Effector memory CD8-positive, alpha-beta T cell (primary cell): ENCODE measurements at places on chromosomes 1 and 21.
A peak's percentile ranks its signal among the peaks of the same experiment; 100 is the strongest.

DNA sequence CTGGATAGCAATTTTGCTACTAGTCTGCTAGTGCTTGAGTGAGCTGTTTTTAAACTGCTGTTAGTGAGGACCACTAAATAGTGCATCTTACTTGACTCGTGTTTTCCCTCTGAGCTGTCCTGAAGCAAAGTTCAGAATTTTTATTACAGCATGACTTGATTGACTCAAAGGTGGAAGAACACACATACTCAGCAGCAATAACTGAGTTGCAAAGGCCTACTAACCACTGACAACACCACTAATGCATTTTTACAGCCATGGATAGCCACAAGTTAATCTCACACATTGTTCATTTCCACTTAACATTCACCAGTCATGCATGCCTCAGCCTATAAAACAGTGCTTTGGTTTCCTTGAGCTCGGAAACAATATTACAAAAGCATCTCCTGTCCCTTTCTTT is 148.7 kb downstream of the RUNX1 start:
- no peak for DNase-seq

DNA sequence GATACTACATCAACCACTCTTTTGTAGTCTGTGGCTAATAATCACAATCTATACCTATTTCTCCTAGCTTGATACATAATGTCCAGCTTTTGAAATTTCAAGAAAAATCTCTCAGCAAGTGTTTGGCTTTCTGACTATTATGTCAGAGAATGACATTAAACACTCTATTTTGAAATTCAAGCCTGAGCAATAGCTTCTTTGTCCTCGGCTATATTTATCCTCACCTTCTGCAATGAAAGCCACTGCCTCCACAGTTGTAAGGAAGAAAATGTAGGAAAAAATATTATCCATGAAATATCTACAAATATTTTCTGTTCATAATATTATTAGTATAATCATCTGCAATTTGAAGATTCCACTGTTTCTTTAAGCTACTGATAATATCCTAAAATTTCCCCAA is 22.1 kb downstream of the LRRC7 start:
- DNase-seq, result no peak

DNA sequence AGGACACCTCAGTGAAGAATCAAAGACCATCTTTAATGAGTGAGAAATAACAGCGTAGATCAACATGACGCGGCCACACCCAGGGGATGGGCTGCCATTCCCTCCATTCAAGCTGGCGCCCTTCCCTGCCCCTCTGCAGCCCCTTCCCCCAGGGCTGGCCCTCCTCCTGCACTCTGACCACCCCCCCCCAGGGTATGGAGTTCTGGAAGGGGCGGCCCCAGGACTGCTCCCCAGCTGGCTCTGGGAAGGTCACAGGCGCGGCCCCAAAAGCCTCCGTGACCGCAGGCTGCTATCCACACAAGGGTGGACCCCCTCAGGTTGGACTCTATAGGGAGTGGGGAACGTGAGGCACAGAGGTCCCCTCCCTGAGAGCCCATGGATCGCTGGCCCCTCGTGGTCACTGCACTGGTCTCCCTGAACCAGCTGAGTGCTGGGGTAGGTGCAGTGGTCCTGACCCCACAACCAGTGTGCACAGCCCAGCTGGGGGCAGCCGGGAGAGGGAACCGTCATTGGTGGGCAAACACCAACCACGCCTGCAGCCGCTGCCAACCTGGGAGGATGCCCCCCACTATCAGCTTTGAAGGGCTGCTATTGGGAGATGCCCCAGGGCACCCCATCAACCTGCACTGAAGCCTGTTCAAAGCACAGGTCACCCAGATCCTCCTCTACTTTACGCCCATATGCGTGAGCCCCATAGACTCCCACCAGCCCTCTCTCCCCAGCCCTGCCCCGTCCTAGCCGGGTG is 16.1 kb upstream of the GPR153 start:
- no peak for DNase-seq

GRCh38 chr1:209519786-209520185 is 63.7 kb upstream of the CAMK1G start:
- DNase-seq, result no peak

- DNase-seq, result no peak
These were observed 344.6 kb upstream of the LYPLAL1 start for GRCh38 chr1:218829097-218829496.

DNA sequence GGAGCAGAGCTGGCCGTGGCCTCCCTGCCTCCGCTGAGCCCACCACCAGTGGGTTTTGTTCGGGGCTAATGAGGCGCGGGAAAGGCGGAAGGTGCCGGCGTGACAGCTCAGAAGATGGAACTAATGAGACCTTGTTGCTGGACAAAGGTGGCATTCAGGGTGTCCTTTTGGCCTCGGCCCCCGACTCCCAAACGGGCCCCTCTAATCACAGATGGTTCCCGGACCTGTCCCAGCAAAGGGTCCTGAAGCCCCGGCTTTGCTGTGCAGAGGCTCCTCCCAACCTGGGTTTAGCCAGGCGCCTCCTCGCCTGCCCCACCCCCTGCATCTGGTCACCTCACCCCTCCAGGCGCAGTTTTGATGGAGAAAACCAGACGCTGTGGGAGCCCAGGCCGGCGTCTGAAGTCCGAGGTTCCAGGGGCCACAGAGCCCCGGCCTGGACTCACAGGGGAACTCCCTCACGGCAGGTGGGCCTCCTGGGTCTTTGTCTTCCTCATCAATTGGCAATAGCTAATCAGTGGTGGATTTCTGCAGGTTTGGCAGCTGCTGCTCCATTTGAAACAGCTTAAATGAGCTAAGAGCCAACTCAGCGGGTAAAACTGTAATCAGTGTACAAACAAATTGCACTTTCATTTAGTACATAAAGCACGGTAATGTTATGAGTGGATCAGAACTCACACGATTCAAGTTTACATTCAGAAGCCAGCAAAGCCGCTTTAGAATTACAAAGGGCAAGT is 44.3 kb upstream of the ADARB1 start:
- no peak for DNase-seq

DNA sequence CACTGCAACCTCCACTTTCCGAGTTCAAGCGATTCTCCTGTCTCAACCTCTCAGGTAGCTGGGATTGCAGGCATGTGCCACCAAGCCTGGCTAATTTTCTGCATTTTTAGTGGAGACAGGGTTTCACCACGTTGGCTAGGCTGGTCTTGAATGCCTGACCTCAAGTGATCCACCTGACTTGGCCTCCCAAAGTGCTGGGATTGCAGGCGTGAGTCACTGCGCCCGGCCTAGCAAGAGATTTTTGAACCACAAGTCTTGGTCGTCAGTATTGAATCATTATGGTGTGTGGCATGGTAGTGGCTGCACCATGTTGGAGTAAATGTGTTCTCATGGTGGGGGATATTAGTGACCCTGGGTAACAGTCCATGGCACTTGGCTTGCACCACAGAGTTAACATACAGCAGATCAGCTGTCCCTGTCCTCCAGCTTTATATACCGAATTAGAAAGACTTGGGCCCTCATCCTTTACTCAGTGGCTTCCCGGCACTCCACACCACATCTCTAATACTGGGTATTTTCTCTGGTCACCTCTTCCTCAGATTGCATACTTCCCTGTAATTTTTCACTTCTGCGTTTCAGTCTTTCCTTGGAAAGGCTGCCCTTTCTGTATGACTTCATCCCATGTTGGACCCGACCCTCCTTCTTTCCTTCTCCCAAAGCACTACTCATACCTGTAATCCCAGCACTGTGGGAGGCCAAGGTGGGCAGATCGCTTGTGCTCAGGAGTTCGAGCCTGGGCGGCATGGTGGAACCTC is 25.1 kb downstream of the AK4 start:
- DNase-seq, result no peak

- DNase-seq, result no peak
These were observed 392 bp downstream of the GSTM2 start for GRCh38 chr1:109668123-109668775.

DNA sequence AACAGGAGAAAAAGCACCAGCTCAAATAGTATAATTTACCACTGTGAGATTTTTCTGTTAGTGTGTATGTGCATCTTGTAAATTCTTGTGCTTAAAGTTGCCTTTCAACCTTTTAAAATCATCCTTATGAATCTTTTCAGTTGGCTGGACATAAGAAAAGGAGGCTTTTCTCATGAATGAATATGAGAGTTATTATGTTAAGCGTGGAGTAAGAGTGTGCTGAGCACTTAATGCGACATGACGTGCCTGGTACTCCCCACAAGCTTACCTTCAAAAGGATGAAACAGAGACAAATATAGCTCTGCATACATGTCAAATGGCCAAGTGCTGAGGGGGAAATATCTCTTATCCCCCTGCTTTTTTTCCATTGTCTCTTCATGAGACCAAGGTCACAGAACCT is 85.3 kb upstream of the ADGRL2 start:
- no peak for DNase-seq

GRCh38 chr1:186653312-186653711 is 26.9 kb downstream of the PTGS2 start:
- DNase-seq, result no peak

GRCh38 chr1:79732950-79733349 is 726.4 kb upstream of the ADGRL4 start:
- DNase-seq, result no peak

DNA sequence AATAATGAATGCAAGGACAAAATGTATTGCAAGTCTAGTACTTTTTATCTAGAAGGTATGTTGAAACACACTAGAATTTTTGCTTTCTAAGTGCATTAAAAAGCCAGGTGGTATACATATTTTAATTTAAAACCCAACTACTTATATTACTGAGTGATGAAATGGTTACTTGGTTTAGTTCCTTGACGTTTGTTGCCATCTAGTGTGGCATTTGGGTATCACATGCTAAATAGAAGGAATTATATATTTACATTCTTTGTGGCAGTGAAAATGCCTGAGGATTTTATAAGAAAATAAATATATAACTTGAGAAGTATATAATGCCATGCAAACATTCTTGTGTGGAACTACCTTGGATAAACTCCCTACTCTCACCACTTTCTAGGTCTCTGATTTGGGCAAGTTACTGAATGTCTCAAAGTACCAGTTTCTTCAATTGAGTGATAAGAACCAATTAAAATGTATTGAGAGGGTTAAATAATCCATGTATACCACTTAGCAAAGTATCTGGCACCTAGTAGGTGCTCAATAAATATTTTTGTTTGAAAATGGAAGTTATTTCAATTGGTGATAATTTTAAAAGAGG is 69.6 kb downstream of the SDCCAG8 start:
- DNase-seq, result peak; percentile 16

- peak; percentile 37 for DNase-seq
These were observed 16.7 kb downstream of the POU3F1 start for GRCh38 chr1:38029685-38030511.

- DNase-seq, result no peak
These were observed 39.4 kb downstream of the SLC5A9 start for GRCh38 chr1:48261881-48262400.

DNA sequence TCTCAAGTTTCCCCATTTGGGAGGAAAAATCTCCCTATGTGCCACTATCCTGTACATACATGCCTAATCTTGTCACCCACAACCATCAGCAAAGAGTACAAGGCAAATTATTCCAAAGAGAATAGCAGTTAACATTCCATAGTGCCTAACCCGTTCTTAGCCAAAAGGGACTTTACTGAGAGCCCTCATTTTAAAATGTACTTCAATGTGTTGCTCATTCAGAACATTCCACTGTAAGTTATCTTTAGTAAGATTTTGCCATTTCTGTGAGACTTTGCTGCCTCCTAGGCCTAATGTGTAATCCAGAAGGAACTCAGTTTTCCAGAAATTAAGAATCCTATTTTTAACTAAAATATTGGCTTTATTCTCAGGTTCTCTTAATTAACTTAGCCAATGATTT is 11.3 kb upstream of the MRPL55 start:
- DNase-seq, result no peak

DNA sequence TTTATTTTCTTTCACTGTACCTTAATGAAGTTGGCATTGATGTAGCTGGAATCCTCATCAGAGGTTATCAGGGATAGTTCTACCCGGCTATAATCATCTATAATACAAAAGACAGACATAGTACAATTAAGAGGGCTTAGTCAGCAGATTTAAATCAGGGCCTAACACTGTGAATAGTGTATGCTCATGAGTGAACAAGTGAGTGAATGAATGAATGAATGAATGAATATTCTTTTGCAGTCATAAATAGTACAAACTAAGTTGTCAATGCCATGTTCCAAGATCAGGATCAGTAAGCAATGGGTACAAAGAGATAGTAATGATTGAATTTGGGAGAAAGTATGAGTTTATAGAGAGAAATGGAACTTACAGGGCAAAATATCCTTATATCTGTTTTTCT is 12.5 kb downstream of the PTPN22 start:
- no peak for DNase-seq

- DNase-seq, result no peak
These were observed 66.0 kb downstream of the PLEKHA6 start for GRCh38 chr1:204293605-204294337.

- no peak for DNase-seq
These were observed 130.3 kb downstream of the CASZ1 start for GRCh38 chr1:10665930-10666850.

- no peak for DNase-seq
These were observed 50.2 kb upstream of the WASF2 start for GRCh38 chr1:27539901-27540861.

GRCh38 chr1:67652800-67653199 is 32.2 kb upstream of the GADD45A start:
- no peak for DNase-seq

- no peak for DNase-seq
These were observed 43.8 kb upstream of the DMBX1 start for GRCh38 chr1:46445773-46446256.

DNA sequence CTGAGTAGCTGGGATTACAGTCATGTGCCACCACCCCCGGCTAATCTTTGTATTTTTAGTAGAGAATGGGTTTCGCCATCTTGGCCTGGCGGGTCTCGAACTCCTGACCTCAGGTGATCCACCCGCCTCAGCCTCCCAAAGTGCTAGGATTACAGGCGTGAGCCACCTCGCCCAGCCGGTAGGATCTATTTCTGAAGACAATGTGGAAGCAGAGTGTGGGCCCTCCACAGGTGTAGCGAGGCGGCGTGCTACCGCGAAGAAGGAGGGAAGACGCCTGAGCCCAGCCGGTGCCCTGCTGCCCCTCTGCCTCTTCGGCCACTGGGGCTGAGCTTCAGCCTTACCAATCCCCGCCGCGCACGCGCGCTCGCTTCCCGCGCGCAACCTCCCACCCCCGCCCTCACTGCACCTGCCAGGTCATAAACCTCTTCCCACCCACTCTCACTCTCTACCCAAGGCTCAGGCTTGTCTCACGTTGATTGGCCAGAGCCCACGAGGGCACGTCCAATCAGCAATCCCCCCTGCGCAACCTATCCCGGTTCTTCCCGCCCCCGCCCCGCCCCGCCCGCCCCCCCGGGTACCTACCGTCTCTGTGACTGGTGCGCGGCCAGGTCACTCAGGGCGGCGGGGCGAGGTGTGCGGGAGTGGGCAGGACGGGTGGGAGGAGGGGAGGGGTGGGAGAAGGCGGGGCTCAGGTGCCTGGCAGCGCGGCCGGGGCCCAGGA is 409 bp upstream of the HOOK1 start:
- peak; percentile 72 for DNase-seq

- DNase-seq, result no peak
These were observed 9.0 kb upstream of the RPTN start for GRCh38 chr1:152167835-152168534.

DNA sequence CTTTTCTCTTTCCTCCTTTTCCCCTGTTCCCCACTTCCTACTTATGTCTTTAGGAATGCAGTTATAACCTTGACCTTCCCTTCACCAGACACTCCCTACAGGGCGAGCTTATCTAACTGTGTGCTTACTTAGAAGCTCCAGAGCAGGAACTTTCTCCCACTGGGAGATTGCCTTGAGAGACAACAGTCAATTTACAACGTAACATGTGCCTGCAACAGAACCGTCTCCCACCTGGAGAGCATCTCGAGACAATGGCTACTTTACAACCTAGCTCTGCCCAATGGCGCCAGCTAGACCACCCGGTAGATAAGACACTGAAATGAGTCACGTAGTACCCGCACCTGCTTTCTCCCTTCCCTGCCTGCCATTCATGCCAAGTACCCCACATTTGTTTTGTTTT is 16.7 kb downstream of the HMGN1 start:
- DNase-seq, result no peak
